ENCODE measurements at places on chromosomes 3 and 15.
A peak's percentile ranks its signal among the peaks of the same experiment; 100 is the strongest.

DNA sequence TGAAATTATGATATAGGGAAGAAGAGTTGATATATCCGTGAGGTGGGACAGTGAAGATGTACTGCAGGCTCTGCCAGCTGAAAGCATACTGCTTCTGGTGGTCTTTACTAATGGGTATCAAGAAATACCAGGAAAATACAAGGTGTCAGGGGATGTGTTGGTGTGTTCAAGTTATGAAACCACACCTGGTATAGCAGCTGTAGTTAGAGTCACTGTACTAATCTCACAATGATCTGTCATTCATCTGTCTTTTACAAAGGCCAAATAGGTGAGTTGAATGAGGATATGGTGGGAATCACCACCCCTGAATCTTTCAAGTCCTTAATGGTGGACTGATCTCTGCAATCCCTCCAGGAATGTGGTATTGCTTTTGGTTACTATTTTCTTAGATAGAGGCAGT lies 152.7 kb downstream of the NFKBIZ start:
- no peak for DNase-seq

DNA sequence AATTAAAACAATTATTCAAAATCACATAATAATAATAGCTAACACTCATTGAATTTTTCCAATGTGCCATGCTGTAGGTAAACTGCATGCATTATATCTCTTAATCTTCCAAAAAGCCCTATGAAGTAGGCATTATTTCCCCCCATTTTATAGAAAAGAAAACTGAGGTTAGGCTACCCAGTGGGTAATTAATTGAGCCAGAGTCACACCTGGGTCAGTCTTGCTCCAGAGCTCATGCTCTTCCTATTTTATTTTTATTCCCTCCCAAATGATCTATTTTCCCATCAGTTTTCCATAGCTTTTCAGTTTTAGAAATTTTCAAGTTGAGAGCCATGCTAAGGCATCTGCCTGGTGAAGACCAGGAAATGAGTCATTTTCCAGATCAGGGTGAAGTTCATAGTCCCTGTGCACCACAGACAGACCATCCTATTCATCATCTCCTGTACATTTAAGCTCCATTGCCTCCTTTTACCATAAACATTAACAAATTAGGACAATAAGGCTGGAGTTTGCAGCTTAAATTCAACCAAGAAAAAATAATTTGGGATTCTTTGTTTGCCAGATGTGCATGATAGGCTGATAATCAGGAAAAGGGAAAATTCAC lies 417.3 kb downstream of the OTOL1 start:
- no peak for DNase-seq

GRCh38 chr15:77181305-77182074 lies 110.6 kb upstream of the TSPAN3 start:
- no peak for DNase-seq

DNA sequence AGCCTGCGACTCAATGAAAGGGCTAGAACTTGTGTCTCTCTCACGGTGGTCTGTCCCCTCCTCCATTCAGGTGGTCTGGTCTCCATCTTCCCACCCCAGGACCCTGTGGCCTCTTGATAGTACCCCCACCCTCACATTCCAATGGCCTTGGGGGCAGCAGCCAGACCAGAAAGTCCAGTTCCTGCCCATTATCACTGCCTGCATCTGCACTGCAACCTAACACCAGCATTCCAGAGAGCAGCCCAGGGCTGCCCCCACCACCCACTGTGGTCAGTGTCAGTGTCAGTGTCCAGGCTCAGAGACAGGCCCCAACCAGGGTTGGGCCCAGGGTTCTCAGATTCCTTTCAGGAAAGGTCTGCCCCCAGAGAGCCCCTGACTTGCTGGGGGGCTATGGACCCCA lies 12.6 kb downstream of the IGDCC3 start:
- DNase-seq: no peak

DNA sequence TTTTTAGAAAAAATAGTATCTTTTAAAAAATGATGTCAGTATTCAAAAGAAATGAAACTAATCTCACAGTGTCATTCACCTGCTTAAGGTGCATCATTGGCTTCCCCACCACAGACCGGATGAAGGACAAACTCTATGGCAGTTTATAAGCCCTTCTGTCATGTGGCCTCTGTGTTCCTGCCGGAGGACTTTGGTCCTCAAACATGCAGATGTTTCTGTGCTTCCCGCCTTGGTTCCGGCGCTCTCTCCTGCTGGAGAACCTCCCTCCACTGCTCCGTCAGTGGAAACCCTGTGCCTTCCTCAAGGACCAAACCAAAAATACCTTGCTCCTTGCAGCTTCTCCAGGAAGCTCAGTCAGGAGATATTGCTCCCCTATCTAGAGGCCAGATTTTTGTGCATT lies 326.3 kb downstream of the UACA start:
- no peak for DNase-seq

- no peak for DNase-seq
Measured at GRCh38 chr3:104908761-104909160, 457.9 kb upstream of the ALCAM start.

- no peak for DNase-seq
Measured at GRCh38 chr15:42375941-42376340, 16.6 kb downstream of the CAPN3 start.

DNA sequence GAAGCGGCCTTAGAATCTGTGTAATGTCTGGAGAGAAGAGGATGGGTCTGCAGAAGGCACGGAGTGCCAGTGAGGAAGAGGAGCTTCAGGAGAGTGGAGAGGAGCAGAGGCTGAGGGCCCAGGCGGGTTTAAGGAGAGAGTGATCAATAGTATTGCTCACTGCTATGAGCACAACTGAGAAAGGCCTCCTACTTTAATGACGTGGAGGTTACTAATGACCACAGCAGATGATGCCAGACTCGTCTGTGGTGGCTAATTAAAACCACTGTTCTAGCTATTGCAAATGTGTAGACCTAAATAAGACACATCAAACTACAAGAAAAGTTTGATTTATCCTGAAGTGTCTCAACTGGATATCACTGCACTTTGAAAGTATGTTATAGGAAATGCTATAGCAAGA lies 33.2 kb downstream of the MTMR10 start:
- DNase-seq: no peak

DNA sequence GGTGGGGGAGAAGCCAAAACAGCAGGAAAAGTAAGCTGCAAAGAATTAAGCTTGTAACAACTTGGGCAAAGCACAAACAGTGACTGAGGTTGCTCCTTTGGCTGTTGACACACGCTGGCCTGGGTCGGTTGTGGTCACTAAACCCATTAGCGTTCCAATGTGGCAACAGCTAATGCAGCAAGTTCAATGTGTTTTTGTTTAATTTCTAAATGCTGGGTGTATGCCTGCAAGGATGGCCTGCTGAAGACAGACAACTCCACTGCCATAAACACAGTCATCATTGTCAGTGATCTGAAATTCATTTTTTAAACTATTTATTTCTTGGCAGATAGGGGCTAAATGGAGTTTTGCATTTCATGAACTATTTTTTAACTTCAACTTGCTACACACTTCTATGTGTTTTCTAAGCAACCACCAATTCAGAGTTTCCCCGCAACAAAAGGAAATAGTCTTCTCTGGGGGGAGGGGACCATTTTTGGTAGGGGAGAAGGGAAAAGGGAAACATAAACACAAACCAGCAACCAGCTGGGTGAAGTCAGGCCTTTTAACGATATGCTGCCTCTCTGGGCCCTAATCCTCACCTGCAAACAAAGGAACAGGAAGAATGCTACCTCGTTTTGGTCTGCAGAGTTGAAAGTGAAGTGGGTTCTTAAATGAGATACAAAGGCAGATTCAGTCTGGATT lies 34.8 kb upstream of the WNT5A start:
- no peak for DNase-seq

GRCh38 chr3:139780593-139780992 lies 102.8 kb upstream of the NMNAT3 start:
- DNase-seq: no peak

DNA sequence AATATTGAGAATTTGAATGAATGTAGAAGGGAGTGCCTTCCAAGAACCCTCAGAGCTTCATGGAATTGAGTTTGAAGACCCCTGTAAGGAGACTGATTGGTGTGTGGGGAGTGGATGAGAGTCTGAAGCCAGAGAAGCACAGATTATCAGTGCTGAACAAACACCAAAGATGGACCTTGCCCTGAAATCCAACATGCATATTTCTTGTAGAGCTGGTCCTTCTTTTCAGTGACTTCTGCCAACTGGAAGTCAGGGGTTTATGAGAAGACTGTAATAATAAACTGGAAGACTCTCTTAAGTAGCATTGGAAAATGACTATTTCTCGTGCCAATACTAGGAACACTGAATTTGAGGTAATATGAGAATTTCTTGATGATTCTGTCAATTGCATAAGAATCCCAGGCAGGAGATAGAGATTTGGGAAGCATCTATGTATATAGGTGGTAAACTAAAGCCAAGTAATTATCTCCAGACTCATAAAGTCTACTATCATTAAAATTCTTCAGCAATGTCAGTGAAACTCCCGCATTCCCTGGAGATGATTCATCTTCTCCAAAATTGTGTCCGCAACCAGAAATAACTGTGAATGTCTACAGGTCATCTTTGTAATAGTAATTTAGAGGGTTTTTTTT lies 213.8 kb downstream of the IL5RA start:
- DNase-seq: no peak

DNA sequence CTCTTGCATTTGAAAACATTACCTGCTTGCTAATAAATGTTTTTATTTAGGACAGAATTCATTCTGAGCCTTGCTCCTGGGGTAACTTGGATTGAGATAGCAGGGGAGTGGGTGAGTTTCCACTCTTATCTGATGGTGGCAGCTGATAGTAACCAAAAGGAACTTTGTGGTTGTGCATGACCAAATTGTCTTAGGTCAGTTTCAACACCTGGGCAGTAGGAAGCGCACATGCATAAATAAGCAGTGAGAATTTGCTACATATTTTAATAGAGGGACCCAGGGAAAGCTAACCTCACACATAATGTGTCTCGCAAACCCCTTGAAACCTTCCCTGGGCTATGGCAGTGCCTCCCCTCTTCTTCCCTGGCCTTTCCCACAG lies 65.4 kb upstream of the XCR1 start:
- DNase-seq: no peak

DNA sequence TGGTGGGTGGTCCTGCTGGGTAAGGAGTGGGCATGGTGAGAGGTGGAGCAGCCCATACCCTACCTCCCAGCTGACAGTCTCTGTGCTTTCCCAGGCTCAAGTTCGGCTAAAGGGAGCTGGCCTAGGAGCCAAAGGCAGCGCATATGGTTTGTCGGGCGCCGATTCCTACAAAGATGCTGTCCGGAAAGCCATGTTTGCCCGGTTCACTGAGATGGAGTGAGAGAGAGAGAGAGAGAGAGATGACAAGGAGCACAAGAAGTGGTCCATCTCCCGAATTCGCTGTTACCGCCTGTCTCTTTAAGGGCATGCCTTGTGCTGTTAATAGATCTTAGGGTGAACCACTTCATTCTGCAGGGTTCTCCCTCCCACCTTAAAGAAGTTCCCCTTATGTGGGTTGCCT lies 29.5 kb downstream of the RBM5 start:
- no peak for DNase-seq

GRCh38 chr3:150239766-150240165 lies 168.3 kb upstream of the TSC22D2 start:
- no peak for DNase-seq

GRCh38 chr3:169836078-169836941 lies 23.6 kb upstream of the LRRC34 start:
- DNase-seq: no peak

- DNase-seq: no peak
Measured at GRCh38 chr15:73969151-73969759, 22.8 kb downstream of the STOML1 start.

DNA sequence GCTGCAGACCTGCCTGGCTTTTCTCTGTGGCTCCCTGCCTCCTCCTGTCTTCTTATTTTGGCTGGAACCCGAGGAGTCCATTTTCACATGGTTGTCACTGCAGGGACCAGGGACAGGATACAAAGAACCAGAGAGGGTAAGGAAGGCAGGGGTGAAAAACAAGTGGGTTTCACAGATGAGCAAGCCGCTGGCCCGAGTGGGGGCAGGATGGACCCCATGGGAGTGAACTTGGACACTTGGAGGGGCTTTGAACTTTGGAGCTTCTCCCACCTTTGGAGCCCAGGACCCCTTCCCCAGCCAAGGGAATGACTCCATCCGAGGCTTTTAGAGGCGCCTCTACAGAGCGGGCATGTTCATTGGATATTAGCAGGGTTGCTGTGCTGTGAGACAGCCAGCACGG lies 26.9 kb upstream of the ADCY5 start:
- no peak for DNase-seq

DNA sequence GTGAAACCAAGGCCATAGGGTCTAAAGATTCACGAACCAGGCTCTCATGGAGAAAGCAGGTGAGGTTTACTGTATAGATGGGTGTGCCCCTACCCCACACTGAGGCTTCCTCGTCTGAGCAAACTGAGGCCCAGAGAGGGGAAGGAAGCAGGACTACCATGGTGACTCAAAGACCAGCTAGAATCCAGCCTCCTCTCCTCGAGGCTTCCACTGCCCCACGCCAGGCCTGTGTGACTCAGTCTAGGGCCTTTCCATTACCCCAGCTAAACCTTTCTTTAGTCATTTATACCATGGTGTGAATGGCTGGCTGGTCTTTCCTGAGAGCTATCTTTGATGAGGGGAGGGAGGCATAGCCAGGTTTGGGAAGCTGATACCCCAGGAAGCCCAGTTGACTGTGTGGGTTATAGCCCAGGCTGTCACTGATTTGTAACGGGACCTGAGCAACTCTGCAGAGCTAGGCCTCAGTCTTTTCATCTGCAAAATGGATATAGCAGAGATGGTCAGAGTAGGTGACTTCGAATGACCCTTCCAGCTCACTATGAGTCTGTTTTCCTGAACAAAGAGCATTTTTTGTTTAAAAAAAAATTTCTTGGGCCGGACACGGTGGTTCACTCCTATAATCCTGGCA lies 3.0 kb upstream of the RHO start:
- DNase-seq: no peak

- peak; percentile 29 for DNase-seq
Measured at GRCh38 chr15:80152180-80152895, 461 bp upstream of the FAH start.

GRCh38 chr3:10469441-10470119 lies 35.8 kb downstream of the ATP2B2 start:
- DNase-seq: no peak

DNA sequence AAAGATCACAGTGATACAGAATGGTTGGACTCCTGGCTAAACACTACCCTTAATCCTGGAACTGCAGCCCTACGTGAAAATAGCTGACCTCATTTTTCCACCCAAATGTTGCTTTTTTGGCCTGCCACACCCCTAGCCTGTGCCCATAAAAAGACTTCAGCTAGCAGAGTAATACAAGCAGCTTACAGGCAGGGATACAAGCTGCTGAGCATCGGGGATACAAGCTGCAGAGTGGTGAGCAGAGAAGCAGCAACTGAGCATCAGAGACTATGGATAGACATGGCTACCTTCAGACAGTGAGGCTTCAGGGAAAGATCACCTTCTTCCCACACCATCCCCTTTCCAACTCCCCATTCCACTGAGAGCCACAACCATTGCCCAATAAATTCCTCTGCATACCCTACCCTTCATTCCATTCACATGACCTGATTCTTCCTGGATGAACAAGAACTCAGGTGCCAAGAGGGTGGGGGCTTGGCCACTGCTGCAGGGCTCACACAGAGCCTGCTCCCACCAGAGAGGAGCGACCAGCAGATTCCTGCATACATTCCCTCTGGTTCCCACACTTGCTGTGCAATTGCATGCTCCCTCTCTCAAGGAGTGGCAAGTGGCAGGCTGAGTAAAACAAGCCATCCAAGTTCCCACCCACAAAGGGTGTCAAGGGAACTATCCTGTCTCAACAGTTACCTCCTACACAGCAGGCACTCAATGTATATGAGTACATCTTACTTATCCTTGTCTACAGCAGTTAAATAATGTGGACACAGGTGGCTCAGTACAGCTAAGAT lies 217.5 kb downstream of the ALCAM start:
- no peak for DNase-seq

- DNase-seq: no peak
Measured at GRCh38 chr3:166829896-166830295, 550.2 kb downstream of the ZBBX start.
